WERI-Rb-1 (cell line): ENCODE measurements at places on chromosomes 12 and 14.

DNA sequence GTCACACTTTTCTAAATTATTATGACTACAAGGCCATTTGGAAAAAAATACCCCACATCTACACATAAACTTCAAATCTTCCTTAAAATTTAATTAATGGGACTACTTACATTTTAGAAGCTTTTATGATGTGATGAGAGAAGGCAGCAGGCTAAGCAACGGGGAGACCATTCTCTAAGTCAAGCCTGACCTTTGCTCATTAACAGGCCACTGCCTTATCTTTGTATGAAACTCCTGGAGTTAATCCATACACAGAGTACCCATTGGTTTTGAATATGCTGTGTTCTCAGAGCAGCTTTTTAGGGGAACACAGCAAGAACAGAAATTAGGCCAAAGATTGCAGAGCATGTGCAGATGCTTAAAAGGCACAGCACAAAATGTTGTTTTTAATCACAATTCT lies 35.5 kb upstream of the LRIG3 start:
- DNase-seq, result no peak

GRCh38 chr12:103716517-103717196 lies 124.4 kb downstream of the NT5DC3 start:
- no peak for DNase-seq

DNA sequence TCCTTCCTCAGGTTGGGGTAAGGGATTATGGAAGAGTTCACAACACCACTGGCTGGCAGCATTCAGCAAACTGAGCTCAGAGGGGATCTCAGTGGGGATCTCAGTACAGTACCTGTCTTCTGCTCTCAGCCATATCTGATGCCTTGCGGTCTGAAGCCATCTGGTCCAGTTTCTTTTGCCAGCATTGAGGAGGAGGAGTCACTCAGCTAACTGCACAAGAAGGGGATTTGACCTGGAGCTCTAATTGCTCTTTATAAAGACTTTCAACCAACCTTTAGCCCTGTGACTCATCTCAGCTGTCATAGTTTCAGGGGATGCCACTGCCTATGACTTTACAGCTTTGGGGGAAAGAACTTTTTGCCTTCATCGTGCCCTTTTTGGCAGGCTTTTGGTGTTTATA lies 44.9 kb downstream of the JKAMP start:
- peak; percentile 61 for DNase-seq

DNA sequence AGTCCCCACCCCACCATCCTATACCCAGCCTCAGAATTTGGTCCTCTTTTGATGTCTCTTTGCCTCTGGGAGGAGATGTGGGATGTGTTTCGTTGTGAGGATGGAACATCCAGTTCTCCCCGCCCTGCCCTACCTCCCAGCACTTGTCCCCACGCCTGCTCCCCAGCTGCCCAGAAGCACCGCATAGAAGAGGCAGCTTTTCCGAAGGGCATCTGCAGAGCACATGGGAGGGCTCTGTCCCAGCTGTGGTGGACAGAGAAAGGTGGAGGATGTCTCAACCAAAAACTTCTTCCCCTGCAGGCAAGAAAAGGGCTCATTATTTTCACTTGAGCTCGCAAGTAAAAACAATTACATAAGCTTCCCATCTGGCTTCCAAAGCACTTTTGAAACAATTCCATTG lies 302.6 kb downstream of the PCNX1 start:
- no peak for DNase-seq

- DNase-seq, result no peak
Observed at GRCh38 chr12:14950982-14951746, 10.2 kb downstream of the ARHGDIB start.

DNA sequence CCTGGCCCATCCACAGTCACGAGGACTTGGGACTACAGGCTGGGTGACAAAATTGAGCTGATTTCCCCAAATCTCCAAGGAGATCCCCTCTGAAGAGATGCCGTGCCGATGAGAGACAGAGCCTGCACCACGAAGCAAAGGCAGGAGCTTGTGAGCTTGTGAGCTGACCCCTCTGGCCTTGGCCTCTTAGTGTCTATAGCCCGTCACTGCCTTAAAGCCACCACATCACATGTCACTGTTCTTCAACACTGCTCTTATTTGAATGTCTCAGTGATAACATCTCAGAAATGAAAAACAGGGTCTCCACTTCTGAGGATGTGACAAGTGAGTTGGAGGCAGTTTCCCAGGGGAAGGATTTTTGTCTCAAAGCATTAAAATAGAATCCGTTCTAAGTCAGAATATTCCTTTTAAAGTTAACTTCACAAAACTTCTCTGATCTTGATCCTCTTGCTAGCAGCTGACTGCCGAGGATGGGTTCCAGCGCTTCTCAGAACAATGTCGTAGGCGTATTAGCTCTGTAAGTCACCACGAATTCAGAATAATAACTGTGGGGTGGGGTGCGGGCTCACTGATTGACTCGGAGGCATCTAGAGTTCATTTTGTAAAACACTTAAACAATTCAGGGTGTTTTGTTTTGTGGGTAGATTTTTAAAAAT lies 37.5 kb downstream of the CHST11 start:
- no peak for DNase-seq

GRCh38 chr12:19648591-19648990 lies 209.3 kb downstream of the AEBP2 start:
- no peak for DNase-seq

DNA sequence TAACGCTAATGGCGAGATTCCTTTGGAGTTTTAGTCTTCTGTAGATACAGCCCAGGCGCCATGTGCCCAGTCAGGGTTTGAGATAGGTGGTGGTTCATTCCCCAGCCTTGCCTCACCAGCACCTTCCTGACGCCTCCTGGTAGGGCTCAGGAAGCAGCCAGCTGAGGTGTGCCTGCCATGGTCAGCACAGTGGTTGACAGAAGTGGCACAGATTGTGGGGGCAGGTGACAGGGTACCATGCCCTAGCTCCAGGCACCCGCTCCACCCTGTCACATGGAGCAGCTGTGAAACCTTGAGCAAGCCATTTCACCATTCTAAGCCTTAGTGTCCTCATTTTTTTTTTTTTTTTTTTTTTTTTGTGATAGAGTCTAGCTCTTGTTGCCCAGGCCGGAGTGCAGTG lies 45.6 kb downstream of the EVL start:
- DNase-seq, result no peak

DNA sequence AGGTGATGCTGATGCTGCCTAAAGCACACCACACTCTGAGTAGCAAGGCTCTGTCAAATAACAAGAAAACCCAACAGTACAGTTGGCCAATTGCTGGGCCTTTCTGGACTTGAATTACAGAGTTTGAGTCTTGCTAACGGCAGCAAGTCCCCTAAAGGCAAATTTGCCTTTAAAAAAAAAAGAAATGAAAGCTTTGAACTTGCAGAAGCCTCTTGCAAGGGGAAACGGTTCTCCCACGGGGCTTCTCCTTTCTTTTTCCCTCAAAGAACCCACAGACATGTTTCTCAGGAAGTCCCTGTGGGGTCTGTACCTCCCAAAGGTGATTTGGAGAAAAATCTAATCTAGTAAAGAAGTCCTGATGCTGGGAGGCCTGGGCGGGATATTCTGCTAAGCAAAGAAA lies 191.3 kb upstream of the MYL2 start:
- no peak for DNase-seq

GRCh38 chr14:72604133-72604532 lies 289.8 kb downstream of the DPF3 start:
- no peak for DNase-seq

- DNase-seq, result no peak
Observed at GRCh38 chr14:22194664-22195063, 394.4 kb downstream of the DAD1 start.

GRCh38 chr12:70920251-70920851 lies at the start of gene PTPRR:
PTPRR (minus strand) TSS chr12:70920738; CDS start chr12:70920390, 348 bp downstream.
- peak; percentile 78 for DNase-seq

DNA sequence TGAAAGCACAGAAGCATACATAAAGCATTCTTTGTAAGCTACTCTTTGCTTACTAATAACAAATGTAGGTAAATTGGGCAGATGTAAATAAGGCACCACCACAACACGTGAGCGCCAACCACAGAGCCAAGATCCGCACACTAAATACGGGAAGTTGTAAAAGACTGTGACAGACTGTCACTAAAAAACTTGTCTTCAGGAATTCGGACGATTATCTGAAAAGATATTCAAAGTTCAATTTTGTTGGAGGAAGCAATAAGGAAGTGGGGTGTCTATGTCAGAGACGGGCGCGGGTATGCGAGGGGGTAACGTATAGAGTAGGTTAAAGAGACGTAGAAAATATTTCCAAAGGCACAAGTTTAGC lies 1.5 kb upstream of the HSP90B1 start:
- no peak for DNase-seq

DNA sequence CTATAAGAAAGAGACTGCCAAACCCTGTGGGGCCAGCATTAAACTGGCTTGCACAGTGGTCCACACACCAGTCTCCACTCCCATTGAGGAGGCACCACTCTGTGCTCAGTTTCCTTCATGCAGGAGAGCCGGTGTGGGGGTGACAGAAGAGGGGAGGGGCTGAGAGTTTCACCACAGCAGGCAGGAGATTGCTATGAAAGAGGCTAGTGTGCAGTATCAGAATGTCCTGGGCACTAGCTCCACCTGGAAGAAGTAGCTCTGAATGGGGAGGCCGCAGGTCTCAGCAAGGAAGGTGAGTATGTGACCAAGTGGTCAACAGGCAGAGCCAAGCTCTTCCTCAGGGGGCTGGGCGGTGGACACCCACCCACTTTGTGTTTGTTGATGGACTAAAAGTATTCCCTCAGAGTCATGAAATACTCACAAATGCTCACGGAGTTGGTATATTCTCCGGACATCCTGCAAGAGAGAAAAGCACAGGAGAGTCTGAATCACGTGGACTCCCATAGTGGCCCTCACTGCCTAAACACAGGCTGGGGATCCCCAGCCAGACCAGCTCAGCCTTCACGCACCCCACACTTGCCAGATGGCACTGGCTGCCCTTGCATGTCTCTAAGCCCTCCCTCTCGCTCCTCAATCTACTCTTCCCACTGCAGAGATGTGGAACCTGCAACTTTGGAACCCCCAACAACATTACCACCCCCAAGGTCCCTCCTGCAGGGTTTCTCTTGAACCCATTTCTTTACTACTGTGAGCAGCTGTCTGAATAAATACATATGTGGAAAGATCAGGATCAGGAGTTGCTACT lies 7.8 kb upstream of the KRT72 start:
- no peak for DNase-seq

DNA sequence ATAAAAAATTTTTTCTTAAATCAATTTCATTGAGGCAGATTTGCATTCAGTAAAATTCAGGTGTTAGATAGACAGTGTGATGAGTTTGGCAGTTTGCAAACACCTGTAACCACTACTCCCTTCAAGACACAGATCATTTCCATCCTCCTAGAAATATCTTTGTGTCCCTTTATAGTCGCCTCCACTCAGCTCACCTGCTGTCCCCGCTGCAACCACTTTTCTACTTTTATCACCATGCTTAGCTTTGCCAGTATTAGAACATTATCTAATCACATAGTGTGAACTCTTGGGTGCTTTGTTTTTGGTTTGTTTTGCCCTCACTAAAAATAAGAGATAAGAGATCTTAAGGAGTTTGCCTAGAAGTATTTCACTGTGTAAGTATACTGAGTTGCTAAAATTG lies 73.8 kb downstream of the DERA start:
- DNase-seq, result no peak

- no peak for DNase-seq
Observed at GRCh38 chr12:84128117-84128991, 784.2 kb downstream of the SLC6A15 start.

GRCh38 chr12:51432921-51433320 lies 8.3 kb downstream of the SLC4A8 start:
- no peak for DNase-seq

GRCh38 chr14:105197211-105197641 lies 16.1 kb upstream of the NUDT14 start:
- DNase-seq, result no peak

- DNase-seq, result no peak
Observed at GRCh38 chr14:66009089-66009488, 477.1 kb upstream of the CCDC196 start.

DNA sequence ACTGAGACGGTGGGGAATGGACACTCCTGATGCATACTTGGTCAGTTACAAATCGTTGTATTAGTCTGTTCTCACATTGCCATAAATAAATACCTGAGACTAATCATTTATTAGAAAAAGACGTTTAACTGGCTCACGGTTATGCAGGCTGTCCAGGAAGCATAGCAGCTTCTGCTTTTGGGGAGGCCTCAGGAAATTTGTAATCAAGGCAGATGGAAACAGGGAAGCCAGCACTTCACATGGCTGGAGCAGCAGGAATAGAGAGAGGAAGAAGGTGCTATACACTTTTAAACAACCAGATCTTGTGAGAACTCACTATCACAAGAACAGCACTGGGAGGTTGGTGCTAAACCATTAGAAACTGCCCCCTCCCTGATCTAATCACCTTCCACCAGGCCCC lies 418.2 kb downstream of the FLRT2 start:
- DNase-seq, result no peak

- DNase-seq, result no peak
Observed at GRCh38 chr14:99383472-99384449, 96.9 kb downstream of the SETD3 start.

DNA sequence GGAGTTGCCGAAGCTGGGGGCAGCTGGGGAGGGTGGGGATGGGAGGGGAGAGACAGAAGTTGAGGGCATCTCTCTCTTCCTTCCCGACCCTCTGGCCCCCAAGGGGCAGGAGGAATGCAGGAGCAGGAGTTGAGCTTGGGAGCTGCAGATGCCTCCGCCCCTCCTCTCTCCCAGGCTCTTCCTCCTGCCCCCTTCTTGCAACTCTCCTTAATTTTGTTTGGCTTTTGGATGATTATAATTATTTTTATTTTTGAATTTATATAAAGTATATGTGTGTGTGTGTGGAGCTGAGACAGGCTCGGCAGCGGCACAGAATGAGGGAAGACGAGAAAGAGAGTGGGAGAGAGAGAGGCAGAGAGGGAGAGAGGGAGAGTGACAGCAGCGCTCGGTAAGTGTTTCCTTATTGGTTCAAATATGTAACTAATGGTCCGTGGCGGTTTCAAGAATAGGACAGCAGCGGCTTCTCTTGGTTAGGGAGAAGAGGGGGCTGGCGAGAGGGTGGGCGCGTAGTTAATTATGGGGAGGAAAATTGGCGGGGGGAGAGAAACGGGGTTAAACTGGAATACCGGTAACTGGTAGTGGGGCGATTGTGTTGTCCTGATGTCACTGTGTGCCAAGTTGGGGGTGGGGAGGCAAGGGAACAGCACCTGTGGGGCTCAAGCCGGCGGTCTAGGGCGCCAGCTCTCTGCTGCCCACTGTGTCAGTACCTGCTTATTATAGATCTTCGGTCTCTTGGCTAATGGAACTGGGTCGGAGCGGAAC lies 8.4 kb downstream of the HOXC8 start:
- DNase-seq, result peak; percentile 77

- no peak for DNase-seq
Observed at GRCh38 chr14:59360923-59361794, 104.0 kb downstream of the GPR135 start.

- DNase-seq, result no peak
Observed at GRCh38 chr14:68665792-68666204, 127.1 kb downstream of the ZFP36L1 start.

GRCh38 chr14:68976160-68977067 lies 2.7 kb downstream of the ACTN1 start:
- DNase-seq, result no peak

DNA sequence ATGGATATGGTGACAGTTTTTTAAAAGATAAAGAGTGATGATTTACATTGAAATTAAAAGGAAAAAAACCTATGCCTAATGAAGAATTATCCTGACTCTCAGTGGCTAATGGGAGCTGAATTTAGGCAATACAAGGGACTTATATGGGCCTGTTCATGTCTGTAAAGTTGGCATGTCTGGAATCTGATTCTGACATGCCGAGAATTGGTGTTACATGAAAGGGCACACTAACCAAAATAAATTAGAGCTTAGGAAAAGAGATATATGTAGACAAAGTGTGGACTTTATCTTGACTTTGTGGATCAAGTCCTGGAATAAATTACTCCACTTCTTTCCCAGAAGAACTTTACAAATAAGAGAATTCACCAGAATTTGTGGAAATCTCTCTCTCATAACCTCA lies 1.1 kb downstream of the TDG start:
- no peak for DNase-seq
